ENCODE measurements at places on chromosomes 1 and 21.

DNA sequence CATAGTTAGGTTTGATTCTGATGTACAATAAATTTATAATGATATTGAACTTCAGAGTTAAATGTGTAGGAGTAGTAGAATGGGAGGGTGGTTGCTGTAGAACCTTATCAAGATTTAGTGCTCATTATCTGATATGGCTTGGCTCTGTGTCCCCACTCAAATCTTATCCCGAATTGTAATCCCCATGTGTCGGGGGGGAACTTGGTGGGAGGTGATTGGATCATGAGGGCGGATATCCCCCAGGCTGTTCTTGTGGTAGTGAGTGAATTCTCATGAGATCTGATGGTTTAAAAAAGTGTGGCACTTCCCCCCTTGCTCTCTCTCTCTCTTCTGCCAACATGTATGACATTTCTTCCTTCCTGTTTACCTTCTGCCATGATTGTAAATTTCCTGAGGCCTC, 265.5 kb downstream of the GRIK1 start:
- DNase-seq = no peak

GRCh38 chr1:224670506-224670905, 54.4 kb downstream of the CNIH3 start:
- DNase-seq = no peak

DNA sequence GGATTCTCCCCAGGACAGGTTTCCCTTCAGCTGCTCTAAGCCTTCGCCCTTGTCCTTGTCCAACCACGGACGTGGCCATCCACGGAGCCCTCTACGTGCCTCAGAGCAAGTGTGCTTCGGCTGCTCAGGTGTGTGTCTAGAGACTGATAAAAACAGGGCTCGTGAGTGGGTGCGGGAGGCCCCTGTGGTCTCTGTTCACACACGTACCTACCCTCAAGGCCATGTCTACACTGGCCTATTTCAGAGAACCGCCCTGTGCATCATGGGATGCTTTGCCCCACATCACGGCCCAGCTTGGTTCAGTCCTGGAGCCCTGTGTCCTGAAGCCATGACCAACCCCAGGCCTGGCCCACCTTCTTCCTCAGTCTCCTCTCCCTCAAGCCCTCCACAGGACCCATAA, 24.6 kb upstream of the RUNX3 start:
- no peak for DNase-seq

DNA sequence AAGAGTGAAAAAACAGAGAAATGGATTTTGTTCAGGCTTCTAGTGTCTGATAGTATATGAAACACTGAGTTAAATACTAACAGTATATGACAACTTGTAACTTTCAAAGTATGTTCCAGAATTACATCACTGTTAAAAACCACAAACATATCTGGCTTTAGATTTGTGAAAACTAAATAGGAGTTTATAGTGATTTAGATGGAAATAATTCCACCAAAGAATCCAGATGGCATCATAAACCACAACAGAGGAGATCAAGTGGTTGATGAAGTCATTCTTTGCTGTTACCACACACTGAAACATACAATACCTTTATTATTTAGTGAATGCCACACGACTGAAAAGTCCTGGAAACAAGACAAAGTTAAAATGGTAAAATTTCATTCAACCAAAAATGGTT, 37.2 kb downstream of the ALG14 start:
- DNase-seq = no peak

- no peak for DNase-seq
Measured at GRCh38 chr1:228182296-228183030, 16.9 kb downstream of the IBA57 start.

- DNase-seq = no peak
Measured at GRCh38 chr21:41247561-41248545, 68.7 kb upstream of the FAM3B start.

DNA sequence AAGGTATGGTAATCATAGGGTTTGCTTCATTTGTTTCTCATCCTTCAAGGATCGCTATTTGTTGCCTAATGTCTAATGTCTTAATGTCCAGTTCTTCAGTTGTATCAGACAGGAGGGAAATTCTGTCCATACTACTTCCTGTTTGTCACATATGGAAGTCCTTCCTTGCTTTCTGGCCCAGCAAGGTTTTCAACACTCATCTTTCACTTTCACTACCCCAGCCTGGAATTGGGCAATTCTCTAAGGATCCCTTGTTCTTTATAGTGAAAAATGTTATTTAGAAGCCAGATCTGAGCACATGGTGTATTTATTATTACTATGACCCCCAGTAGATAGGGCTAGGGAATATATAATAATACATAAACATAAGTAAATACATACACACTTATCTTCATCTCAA, 50.6 kb upstream of the SLC35A3 start:
- DNase-seq = no peak

DNA sequence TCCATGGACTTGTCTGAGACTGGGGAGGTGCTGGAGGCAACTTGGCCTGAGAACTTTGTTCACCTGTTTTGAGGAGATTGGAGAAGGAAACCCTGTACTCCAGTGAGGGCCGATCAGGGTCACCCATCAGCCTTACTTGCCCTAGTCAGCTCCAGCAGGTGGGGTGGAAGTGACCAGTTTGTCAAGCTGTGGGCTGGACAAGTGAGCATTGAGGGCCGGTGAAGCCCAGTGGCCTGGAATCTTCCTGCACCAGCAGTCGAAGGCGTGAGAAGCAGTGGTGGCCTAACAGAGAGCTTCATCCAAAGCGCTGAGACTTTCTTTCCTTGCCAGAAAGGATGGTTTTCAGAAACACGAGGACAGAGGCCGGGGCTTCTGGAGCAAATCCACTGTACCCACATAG, 9.6 kb downstream of the SLC37A1 start:
- no peak for DNase-seq

GRCh38 chr21:18931237-18931636, 527.7 kb upstream of the TMPRSS15 start:
- DNase-seq = no peak

GRCh38 chr1:202565890-202566602, 144.2 kb downstream of the SYT2 start:
- DNase-seq = no peak

GRCh38 chr1:50959303-50959912, 659 bp downstream of the FAF1 start:
- DNase-seq = no peak

- no peak for DNase-seq
Measured at GRCh38 chr1:21335088-21335691, 44.9 kb upstream of the ECE1 start.

GRCh38 chr1:43156026-43156425, 16.1 kb downstream of the EBNA1BP2 start:
- no peak for DNase-seq

All from activated gamma-delta T cell (primary cell).